ENCODE measurements at places on chromosomes 13 and 19.

GRCh38 chr19:31616031-31616430 is 266.8 kb upstream of the TSHZ3 start:
- no peak for DNase-seq

- DNase-seq, result no peak
Observed at GRCh38 chr13:75334634-75335447, 147.1 kb downstream of the TBC1D4 start.

DNA sequence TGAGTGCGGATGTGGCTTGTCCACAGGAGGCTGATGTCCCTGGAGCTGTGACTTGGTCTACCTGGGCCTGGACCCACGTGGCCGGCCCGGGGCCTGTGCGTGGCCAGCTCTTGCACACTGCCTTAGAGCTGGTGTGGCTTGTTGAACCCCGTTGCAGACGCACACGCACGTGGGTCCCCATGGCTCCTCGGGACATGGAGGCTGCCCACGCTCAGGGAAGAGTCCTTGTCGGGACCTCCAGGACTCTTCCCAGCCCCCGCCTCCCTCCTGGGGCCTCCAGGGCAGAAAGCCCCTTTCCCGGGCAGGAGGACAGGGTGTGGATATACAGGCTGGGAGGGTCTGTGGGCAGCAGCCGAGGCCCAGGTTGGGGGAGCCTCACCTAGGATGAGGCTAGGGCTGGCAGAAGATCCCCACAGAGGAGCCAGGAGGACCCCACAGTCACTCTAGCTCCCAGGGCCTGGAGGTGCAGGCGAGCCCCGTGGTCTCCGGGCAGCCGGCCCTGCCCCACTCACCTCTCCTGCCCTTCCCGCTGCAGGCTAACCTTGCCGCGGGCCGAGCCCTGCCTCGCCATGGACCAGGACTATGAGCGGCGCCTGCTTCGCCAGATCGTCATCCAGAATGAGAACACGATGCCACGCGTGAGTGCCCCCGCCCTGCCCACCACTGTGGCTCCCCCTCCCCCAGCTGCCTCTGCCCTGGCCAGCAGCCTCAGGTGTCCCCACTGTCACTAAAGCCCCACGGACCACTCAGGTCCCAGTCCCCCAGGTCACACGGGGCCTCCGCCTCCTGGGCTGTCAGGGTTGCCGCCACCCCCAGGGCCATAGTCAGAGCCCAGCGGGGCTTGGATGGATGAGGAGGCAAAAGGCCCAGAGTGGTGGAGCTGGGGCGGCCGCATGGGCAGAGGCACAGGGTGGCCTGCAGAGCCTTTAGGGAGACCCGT is 16.3 kb upstream of the TEKTIP1 start:
- no peak for DNase-seq

- no peak for DNase-seq
Observed at GRCh38 chr19:5395556-5395955, 54.9 kb upstream of the PTPRS start.

- no peak for DNase-seq
Observed at GRCh38 chr19:44810234-44811121, 1.6 kb downstream of the BCAM start.

DNA sequence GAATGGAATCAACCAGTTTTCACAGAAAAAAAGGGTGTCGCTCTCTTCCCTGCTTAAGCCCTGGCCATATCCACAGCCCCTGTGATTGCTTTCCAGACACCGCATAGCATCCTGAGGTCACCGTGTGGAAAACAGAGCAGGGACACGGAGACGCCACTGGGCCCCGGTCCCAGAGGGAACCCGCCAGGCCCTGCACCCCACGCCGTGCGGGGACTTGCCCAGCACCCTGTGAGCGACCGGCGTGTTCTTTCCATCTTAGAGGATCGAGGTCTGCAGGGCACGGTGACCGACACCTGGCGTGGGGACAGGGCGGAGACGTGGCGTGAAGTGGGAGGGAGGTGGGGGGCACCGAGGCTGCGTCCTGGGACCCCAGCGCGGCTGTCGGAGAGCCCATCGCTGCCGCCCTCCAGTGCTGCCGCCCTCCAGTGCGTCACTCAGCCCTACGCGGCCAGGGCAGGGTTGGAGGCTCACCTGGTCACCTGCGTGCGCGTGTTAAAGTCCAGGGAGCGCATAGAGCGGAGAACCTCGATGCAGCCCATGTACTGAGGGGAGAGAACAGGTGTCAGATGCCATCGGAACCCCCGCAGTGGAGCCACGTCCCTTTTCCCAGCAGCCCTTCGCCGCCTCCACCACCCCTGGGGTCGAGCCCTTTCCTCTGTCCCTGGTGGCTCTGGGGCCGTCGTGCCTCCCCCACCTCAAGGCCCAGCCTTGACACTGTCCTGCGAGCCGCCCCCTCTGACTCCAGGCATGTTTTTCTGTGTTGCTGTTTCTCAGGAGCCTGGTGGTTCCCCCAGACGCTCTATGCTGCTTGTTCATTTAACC is 20.2 kb downstream of the SHC2 start:
- DNase-seq, result no peak

GRCh38 chr13:33918199-33918932 is 100.4 kb downstream of the RFC3 start:
- DNase-seq, result no peak

DNA sequence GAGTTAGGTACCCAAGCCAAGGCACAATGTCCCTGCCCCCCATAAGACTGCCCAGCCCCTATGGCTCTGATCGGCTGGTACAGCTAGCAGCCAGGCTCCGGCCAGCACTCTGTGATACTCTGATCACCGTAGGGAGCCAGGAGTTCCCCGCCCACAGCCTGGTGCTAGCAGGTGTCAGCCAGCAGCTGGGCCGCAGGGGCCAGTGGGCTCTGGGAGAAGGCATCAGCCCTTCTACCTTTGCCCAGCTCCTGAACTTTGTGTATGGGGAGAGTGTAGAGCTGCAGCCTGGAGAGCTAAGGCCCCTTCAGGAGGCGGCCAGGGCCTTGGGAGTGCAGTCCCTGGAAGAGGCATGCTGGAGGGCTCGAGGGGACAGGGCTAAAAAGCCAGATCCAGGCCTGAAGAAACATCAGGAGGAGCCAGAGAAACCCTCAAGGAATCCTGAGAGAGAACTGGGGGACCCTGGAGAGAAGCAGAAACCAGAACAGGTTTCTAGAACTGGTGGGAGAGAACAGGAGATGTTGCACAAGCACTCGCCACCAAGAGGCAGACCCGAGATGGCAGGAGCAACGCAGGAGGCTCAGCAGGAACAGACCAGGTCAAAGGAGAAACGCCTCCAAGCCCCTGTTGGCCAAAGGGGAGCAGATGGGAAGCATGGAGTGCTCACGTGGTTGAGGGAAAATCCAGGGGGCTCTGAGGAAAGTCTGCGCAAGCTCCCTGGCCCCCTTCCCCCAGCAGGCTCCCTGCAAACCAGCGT is 3.0 kb upstream of the KMT2B start:
- no peak for DNase-seq

DNA sequence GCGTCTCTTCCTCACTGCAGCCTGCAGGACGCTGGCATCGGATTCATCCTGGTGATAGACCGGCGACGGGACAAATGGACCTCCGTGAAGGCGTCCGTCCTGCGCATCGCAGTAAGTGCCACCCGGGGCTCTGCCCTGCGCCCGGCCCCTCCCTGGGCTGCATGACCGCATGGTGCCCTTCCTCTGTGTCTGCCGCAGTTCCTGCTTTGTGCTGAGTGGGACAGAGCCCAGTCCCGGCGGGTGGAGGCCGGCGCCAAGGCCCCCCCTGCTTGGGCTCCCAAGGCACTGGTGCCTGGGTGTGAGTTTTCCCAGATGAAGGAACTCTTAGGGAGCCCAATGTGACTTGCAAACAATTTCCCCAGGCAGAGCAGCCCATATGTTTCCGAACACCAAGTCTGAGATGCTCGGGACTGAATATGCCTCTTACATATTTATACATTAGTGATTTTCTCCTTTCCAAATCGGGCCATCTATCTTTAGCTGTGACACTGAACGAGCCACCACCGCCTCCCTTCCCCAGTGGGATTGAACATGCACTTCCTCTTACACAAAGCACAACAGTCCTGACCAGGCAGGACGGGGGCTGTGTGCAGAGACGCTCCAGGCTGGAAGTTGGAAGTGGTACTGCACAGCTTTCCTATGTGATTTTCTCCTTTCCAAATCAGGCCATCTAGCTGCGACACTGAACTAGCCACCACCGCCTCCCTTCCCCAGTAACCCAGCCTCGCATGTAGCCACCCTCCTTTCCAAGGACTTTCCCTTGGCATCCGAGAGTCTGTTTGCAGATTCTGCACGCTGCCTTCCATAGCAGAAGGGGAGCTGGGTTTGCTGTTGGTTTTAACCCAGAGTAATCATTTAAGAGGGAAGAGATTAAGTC is 60.1 kb upstream of the F7 start:
- DNase-seq, result no peak

GRCh38 chr19:48873476-48874302 is 1.5 kb downstream of the PPP1R15A start:
- no peak for DNase-seq

DNA sequence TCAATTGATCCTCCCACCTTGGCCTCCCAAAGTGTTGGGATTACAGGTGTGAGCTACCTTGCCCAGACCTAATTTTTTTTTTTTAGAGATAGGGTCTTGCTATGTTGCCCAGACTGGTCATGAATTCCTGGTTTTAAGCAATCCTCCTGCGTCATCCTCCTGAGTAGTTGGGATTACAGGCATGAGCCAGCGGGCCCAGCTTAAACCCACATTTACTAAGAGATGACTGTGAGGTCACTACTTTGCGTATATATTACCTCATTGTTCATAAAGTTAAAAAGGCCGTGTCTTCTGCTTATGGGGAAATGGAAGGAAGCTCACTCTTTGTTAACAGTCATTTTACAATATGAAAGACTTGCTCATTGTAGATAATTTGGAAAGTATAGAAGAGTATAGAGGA is 39.6 kb upstream of the C1QTNF9 start:
- no peak for DNase-seq

DNA sequence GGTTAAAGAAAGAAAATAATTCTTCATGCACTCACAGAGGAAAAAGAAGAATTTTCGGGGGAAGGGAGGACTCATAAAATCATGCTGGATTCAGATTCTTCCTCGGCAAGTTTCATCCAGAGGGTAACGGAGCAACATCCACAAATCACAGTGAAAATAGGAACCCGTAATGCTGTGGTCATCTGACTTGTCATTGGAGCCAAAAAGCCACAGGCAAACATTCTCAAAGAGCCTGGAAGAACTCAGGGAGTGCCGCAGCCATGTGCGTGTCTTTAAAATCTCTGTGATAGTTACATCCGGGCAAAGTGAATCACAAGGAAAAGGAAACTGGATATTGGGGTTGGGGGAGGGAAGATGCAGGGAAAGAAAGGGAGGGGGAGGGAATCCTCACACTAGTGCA is 33.0 kb upstream of the VSTM2B start:
- DNase-seq, result no peak

GRCh38 chr13:84497613-84498012 is 615.3 kb upstream of the SLITRK1 start:
- no peak for DNase-seq

GRCh38 chr13:79990048-79990447 is 350.9 kb downstream of the SPRY2 start:
- no peak for DNase-seq

GRCh38 chr13:52846567-52847321 is 1.7 kb downstream of the PCDH8 start:
- no peak for DNase-seq

- DNase-seq, result no peak
Observed at GRCh38 chr13:99311748-99312492, 4.7 kb upstream of the GPR183 start.

DNA sequence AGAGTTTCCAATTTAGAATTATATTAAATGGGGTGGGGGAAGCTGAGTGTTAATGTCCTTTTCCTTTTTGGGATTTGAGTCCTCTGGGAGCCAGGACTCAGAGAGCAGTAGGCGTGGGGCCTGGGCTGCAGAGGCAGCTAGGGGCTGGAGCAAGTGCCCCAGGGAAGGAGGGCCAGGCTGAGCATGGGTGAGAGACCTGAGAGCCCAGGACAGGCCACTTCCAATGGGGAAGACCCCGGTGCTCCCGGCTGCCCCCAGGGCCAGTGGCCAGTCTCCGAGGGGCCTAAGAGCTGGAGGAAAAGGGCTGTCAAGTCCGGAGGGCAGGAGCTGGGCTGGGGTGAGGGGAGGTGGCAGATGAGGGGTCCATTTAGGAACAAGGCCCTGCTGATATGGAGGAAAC is 371.5 kb downstream of the ZNF536 start:
- no peak for DNase-seq

- DNase-seq, result no peak
Observed at GRCh38 chr13:37716420-37717195, 118.0 kb upstream of the POSTN start.

DNA sequence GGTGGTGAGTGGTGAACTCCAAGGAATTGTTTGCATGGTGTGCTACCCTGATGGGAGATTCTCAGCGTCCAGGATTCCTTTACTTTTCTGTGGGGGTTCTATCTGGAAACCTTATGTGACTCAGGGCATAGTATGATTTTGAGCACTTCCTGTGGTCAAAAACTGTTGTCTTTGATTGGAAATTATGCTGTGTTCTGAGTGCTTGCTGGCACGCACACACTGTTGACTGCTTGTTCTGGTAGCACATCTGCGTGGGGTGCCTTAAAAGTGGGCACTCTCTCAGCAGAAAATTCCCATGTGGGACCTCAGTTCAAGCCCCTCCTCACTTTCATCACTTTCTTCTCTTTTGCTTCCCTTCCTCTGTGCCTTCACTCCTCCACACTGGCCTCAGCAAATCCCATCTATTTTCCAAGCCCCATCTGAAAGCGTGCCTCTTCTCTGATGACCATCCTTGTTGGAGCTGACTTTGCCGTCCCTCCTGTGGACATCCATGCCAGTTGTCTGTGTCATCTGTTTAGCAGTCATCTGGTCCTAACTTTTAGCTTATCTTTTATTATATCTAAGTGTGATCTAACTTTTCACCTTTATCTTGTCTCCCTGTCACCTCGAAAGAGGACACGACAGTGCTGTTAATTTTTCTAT is 56.4 kb upstream of the NPAS1 start:
- DNase-seq, result no peak

DNA sequence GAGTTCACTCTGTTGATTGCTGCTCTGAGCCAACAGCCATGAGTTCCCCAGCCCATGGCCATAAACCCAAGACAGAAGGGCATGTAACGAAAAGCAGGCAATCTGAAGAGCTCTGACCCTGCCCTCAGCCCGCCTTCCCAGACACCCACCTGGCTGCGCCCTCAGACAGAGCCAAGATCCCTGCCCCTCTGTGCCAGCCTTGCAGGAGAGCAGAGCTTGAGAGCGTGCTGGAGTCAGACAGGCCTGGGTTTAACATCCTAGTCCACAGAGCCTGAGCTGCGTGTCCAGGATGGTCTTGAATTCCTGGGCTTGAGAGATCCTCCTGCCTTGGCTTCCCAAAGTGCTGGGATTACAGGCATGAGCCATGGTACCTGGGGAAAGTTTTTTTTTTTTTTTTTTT is 19.0 kb upstream of the EMC10 start:
- DNase-seq, result no peak

DNA sequence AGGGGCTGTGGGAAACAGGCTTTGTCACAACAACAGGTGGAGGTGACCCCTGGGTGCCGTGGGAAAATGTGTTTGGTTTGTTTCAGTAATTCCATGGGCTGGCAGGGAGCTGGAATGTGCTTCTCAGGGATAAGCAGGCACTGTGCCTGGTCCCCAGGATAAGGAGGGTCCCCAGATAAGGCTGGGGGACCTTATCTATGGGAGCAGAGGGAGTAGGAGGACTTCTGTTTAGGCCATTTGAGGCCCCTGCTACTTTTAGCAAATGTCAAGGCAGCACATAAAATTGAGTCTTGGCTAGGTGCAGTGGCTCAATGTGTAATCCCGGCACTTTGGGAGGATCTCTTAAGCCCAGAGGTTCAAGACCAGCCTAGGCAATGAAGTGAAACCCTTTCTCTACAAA is 59.5 kb downstream of the KCNC3 start:
- DNase-seq, result no peak

- DNase-seq, result no peak
Observed at GRCh38 chr13:102402290-102402689, 442 bp upstream of the FGF14 start.
